ENCODE measurements at places on chromosomes 5 and 9.

GRCh38 chr9:69831611-69832010 is 11.0 kb downstream of the CFAP95 start:
- no peak for DNase-seq

DNA sequence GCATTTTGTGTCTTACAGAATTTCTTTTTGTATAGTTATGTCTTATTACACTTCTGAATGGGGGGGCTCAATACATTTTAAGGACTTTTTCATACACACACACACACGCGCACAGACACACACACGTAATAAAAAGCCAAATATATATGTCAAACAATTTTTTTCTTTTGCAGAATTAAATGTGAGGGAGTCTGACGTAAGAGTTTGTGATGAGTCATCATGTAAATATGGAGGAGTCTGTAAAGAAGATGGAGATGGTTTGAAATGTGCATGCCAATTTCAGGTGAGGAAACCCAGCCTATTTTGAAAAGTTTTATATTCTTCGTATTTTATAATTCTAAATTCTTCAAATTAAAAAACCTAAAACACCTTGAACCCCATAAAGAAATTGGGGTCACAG is 25.6 kb downstream of the TMEFF1 start:
- no peak for DNase-seq

DNA sequence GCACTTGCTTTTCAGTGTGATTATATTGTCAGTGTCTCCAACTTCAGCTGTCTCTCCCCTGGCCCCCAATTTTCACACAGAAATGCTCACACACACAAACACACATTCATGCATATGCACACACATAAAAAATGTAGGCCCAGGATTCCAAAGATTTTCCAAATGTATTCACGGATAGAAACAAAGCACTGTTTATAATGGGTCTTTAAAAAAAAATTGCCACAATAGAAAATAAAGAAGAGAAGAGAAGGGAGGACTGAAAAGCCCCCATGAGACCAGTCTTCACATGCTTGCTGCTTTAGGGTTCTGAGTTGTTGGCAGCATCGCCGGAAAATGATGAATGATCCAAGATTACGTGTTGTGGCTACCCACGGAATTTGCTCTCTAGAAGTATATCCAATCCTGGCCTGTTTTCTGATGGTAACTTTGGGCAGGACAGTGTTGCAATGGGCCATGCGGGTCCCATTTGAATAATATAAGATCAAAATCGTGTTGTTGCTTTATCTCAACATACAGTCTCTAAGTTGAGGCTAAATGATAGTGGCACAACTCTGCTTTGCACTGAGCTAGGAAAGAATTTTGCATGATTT is 36.2 kb upstream of the ACO1 start:
- no peak for DNase-seq

- no peak for DNase-seq
Observed at GRCh38 chr9:124079176-124079925, 67.8 kb downstream of the LHX2 start.

- DNase-seq: no peak
Observed at GRCh38 chr9:121082075-121082474, 7.3 kb downstream of the CNTRL start.

DNA sequence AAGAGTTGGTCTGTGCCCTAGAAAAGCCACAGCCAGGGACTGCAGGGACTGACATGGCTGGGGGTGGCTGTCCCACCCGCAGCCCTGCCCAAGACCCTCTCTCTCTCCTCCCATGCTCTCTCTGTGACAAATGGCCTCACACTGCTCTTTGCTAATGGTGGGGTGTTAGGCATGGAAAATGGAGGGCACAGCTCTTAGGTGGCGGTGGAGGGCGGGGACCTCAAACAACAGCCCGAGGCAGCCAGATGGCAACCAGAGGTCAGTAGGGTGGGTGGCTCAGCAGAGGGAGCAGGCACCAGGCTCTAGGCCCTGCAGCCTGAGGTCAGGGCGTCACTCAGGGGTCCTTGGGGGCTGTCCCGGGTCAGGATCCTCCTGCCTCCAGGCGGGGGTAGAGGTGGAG is 73.9 kb upstream of the DAB2IP start:
- DNase-seq: no peak

DNA sequence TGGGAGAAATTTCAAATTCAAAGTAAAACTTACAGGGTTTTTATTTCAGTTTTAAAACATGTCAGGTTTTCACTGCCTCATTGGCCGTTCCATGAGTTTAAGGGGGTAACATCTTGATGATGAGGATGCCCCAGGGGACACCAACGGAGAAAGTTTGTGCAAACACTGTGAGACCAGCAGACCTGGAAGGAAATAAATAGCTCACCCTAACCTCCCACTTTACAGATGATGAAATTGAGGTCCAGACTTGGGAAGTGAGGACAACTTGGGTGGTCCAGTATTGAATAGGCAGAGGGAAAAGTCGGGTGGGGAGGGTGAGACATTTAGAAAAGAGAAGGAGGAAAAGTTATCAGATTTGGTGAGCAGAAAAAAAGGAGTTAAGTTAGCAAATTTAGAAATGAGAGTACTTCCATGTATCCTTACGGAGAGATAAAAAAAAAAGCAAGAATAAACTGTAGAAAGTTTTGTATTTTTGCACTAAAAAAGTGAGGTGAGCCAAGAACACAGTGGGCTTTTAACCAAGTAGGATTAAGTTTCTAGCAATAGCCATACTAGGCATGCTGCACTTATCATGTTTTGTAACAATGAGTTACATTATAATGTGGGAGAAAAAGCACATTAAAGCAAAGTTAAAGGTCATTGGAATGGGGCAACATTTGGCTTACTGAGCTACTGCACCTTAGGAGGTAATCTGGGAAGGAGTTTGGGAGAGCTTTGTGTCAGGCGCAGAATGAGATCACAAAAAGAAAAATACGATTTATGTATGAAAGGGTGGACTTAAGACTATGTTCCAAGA is 125.1 kb downstream of the GAS1 start:
- no peak for DNase-seq

GRCh38 chr9:21552244-21553170 is 70.4 kb upstream of the IFNE start:
- no peak for DNase-seq

- no peak for DNase-seq
Observed at GRCh38 chr9:132008184-132008803, 71.4 kb downstream of the MED27 start.

DNA sequence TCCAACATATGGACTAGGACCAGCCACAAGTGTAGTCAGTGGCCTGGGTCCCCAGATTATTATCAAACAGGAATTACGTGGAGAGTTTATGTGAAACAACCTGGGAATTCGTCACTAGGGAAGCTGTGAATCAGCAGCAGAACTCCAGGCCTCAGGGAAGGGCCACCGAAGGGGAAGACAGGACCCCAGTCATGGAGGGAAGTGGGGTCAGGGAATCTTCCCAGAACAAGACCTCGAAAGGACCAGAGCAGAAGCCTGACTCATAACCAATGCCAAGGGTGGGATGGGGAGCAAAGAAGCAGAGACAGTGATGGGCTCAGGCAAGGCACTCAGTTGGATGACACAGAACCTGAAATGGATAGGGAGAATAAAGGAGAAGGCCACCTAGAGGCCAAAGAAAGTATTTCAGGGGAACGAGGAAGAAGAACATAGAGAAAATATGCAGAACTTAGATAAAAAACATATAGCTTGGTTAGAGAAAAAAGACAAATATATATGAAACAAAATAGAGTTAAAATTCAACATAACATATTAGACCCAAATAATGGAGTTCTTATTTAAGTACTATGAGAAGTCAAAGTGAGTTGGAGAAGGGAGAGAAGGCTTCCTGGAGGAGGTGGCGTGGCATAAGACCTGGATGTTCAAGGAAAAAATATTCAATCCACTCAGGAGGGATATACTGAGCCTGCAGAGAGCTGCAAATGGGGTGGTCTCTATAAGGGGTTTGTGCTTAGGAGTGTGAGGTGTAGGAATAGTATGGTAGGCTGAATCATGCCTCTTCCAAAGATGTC is 66.7 kb upstream of the CAST start:
- DNase-seq: no peak

- no peak for DNase-seq
Observed at GRCh38 chr5:80755626-80756025, 100.8 kb upstream of the DHFR start.

GRCh38 chr5:37812365-37812764 is 27.5 kb downstream of the GDNF start:
- DNase-seq: no peak

- DNase-seq: no peak
Observed at GRCh38 chr5:109961751-109962150, 272.0 kb downstream of the MAN2A1 start.

GRCh38 chr5:95818181-95819147 is 4.1 kb downstream of the GLRX start:
- DNase-seq: no peak

GRCh38 chr5:1824109-1824821 is 23.1 kb downstream of the NDUFS6 start:
- DNase-seq: no peak

- DNase-seq: no peak
Observed at GRCh38 chr9:88803546-88804253, 187.6 kb upstream of the S1PR3 start.

GRCh38 chr5:142063878-142064331 is 44.7 kb upstream of the NDFIP1 start:
- no peak for DNase-seq

- no peak for DNase-seq
Observed at GRCh38 chr5:98128271-98128670, 645.2 kb upstream of the RGMB start.

- DNase-seq: no peak
Observed at GRCh38 chr9:86605303-86605702, 251.1 kb upstream of the TUT7 start.
